Activated CD4-positive, alpha-beta T cell treated with anti-CD3 and anti-CD28 coated beads, Interleukin-2, amount 50 U/mL, for 1 hour (primary cell): ENCODE measurements at places on chromosomes 3 and 15.
A peak's percentile ranks its signal among the peaks of the same experiment; 100 is the strongest.

DNA sequence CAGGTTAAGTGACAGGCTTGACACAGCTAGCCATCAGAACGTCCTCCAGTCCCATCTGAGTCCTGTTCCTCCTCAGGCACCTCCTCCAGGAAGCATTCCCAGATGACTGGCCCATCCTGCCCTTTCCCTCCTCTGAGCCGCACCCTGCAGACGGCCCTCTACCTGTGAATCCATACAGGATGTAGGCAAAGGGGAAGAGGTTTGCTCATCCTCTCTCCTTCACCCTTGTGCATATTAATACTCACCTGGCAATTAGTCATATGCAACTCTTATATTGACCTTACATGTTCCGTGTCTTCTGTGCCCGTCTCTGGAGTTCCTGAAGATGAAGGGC, 61.9 kb downstream of the SMAD3 start:
- DNase-seq = no peak

DNA sequence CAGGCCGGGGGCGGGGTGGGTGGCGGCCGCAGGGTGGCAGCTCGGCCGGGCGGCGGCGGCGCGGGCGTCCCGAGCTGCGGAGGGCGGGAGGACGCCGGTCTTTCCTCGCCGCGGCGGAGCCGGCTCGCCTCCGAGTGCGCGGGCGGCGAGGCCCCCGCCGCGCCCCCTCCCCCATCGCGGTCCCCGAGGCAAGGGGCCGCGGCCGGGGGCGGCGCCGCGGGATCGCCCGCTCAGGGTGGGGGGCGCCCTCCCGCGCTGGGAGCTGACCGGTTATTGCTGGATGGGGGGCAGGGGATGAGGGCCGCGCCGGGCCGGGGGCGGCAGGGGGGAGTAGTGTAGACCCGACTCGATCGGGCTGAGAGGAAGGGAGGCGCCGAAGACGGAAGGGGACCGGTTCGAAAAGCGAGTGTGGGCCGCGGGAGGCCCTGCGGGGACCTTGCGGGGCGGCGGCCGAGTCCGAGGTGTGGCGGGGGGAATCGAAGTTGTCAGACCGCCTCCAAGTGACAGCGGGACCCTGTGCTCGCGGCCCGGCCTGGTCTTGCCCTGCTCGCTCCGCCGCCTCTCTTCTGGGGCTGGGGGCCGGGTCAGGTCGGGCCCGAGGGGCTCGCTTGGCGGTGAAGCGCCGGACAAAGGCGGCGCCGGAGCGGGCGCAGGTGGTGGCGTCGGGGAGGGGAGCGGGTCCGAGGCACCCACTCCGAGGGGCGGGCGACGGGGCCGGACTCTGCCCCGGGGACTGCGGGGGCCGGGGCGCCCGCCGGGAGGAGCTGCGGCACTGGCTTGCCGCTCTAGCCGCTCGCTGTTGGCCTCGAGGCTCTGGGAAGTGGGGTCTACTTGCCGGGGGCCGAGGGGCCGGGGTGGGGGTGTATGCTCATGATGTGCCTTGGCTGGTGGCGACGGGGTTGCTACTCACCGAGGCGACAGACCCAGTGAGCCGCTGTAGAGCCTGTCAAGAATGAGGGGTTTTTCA, 1.1 kb downstream of the BAHD1 start:
- DNase-seq = peak; percentile 24

DNA sequence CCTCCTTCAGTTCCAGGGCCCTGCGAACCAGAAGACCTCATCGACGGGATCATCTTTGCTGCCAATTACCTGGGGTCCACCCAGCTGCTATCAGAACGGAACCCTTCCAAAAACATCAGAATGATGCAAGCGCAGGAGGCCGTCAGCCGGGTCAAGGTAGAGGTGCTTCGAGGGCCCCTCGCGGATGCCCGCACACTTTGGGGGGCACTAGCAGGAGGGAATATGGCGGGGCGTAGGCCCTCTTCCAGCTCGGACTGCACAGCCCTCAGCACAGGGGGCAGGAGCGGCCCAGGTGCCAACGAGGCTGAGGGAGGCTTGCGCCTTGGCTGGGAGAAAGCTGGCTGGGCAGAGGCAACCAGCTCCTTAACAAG, 176.6 kb downstream of the NSMCE3 start:
- no peak for DNase-seq

GRCh38 chr3:18500322-18500721, 75.2 kb upstream of the SATB1 start:
- no peak for DNase-seq

DNA sequence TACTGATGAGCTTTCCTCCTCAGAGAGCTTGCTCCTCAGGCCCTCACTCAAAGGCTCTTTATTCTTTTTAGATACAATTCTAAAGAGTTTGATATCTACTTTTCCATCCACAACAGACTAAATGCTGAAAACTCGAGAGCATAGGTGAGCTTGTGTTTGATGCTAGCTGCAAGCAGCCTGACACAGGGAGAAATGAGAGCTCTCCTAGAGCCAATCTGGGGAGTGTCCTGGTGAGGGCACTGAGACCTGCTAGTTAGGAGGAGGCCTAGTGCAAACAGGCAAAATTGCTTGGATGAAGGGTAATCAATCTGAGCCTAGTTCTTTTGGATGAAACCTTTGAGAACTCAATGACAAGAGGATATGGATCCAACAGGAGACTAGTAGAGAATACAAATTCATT, 300.8 kb downstream of the ZBTB20 start:
- DNase-seq = no peak

DNA sequence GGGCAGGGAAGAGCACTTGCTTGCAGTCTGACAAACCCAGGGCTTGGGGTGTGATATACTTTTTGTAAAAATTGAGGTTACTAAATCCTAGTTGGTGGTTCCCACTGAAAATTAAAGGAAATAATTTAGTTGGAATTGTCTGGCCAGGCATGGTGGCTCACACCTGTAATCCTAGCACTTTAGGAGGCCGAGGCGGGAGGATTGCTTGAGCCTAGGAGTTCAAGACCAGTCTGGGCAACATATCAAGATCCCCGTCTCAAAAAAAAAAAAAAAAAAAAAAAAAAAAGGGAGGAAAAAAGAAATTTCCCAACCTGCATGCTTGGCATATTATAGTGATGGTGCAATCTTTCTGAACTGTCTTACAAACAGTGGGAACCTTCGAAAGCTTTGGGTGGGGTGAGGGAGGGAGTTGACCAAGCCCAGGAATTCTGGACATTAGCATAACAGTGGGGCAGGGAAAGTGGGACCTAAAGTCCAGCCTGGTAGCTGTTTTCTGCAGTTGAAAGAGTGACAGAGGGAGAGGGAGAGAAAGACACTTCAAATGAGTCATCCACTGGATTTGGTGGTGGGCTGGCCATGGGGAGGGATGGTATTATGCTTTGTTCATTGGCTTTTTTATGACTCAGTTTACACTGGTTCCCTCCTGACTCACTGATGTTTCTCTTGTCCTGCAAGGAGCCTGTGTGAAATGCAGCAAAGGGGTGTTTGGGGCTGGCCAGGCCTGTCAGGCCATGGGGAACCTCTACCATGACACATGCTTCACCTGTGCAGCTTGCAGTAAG, 41.1 kb downstream of the LIMD1 start:
- DNase-seq = no peak

DNA sequence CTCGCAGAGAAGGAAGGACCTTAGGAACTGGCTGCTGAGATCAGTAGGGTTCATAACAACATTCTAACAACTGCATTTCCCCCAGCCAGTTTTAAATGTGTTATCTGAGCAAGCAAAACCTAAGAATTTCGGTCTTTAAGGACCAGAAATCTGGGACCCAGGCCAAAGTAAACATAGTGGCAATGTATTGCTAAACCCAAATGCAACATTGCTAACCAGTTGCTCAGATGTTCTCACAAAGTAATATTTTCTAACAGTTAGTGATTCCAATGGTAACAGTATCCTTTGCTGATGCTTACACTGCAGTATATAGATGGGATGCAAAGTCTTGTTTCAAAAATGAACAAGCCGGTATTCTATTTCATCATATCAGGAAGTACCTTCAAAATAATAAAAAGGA, 254.3 kb downstream of the RYR3 start:
- no peak for DNase-seq

GRCh38 chr3:67941433-67942030, 287.1 kb upstream of the SUCLG2 start:
- no peak for DNase-seq

GRCh38 chr3:132317229-132317948, at the start of gene ACP3:
Gene ACP3 (plus strand): TSS chr3:132317407. CDS start chr3:132317457, 50 bp downstream.
- no peak for DNase-seq

DNA sequence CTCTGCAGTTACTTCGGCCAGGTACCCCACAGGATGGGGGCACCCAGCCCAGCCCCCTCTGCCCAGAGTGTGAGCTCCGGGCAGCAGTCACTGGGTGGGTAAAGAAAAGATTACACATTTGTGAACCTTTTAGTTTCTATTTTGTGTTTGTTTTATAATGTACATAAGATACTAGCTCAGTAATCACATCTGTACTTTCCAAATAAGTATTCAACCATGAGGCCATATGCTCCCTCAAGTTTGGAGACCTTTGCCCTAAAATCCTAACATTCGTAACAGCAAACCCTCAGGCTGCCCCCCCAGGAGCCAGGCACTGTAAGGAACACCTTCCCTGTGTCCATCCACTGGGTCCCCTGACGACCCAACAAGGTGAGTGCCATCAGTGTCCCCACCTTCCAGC, 68.3 kb upstream of the SLC6A6 start:
- no peak for DNase-seq

DNA sequence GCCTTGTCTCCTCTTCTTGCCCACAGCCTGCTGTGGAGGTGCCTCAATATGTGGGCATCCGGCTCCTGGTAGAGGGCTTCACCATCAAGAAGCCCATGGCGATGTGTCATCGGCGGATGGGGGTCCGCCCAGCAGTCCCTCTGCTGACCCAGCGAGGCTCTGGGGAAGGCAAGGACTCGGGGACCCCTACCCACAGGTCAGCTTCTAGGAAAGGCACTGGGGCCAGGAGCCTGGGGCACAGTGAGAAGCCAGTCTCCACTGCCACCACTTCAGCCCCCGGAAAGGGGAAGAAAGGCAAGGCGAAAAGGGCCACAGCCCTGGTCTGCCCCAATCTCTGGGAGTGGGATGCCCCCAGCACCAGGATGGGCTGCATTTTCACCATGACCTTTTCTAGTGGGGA, 10.7 kb downstream of the RPUSD3 start:
- no peak for DNase-seq

DNA sequence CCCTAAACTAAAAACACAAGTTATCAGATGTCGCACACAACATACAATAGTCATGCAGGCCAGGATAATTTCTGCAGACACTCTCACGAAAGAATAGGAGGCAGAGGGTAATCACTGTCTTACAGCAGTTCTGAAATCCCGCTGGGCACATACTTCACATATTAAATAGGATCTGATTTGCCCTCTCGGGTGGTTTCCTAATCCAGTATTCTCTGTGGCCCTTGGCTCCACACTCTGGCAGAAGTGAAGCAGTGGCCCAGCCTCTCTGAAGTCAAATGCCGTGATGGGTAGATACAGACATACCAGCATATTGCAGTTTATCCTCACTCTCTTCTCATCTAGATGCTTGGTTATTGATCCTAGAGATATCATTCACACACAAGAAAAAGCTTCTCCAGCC, 19.0 kb downstream of the GADL1 start:
- DNase-seq = no peak

DNA sequence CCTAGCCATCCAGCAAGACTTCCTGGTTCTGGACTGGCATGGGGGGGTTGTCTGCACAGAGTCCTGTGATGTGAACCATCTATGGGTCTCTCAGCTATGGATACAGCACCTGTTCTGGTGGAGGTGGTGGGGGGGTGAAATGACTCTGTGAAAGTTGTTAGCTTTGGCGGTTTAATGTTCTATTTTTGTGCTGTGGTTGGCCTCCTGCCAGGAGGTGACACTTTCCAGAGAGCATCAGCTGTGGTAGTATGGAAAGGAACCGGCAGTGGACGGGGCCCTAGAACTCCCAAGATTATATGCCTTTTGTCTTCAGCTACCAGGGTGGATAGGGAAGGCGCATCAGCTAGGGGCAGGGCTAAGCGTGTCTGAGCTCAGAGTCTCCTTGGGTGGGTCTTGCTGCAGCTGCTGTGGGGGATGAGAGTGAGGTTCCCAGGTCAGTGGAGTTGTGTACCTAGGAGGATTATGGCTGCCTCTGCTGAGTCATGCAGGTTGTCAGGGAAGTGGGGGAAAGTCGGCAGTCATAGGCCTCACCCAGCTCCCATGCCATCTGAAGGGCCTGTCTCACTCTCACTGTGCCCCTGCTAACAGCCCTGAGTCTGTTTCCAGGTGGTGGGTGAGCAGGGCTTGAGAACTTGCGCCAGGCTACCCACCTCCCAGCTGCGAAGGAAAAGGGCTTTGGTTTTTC, 7.1 kb upstream of the LARS2 start:
- no peak for DNase-seq

- DNase-seq = no peak
These were observed 54.3 kb upstream of the SMAD3 start for GRCh38 chr15:67010898-67011616.

GRCh38 chr3:147008886-147009285, 397.5 kb downstream of the ZIC4 start:
- DNase-seq = no peak

DNA sequence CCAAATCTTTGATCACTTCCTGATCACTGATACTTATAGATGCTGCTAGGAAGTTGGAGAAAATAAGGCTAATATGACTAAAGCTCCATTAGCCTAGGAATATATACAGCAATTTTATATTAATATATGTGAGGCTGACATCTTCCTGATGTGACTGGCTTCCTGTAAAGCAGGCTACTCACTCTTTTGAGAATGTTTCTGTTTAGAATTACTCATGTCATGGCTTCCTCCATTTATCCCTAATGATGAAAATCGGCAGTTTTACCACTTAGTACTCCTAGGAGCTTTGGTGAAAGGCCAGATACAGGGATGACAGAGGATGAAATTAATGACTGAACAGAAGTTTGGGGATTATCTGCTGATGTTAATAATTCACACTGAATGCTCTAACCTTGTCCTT, 3.9 kb upstream of the MAP1A start:
- no peak for DNase-seq

DNA sequence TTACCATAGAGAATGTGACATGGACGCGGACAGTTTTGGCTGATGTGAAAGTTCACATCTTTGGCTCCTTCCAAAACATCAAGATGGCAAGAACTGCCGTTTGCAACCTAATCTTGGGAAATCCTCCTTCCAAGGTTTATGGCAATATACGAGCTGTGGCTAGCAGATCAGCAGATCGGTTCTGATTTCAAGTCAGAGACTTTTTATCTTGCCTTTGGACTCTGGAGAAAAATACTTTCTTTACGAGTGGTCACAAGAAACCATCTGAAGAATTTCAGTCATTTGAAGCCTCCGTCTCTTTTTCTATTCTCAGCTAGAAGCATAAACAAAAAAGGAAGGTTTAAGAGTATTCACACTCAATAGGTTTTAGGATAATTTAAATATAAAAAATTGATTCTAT, 153.5 kb upstream of the MEIS2 start:
- DNase-seq = no peak

DNA sequence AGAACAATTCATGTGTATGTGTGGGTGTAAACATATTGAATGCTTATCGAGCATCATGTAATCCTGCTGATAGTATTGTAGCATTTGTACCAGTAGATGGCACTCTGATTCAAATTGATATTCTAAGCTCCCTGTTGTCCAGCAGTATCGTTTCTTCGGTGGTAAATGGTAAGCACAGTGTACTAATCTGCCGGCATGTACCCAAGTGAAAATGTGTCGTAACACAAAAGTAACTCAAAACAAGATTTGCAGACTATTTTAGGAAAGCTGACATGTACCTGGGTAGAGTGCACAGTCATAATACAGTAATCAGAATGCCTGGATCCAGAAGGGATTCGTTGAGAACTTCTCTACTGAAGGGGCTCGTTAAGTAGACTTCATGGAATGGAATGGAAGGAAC, 31.7 kb upstream of the MNS1 start:
- no peak for DNase-seq

GRCh38 chr3:43001556-43002121, 22.5 kb downstream of the GASK1A start:
- no peak for DNase-seq

GRCh38 chr3:129348734-129349133, 70.1 kb downstream of the HMCES start:
- DNase-seq = no peak
